Activated naive CD4-positive, alpha-beta T cell treated with anti-CD3 and anti-CD28 coated beads for 36 hours (primary cell): ENCODE measurements at places on chromosomes 16 and 17. TPM values are rescaled to one million over a fixed set of nuclear protein-coding genes. Genes with fewer than 3 reads are reported as not detected.

The UNC13D gene
- 98.5 TPM for total RNA-seq

The WNK4 gene
- total RNA-seq, result 0.17 TPM

The SERPINF2 gene
- total RNA-seq, result not detected

- DNase-seq, result no peak
These were observed 6.4 kb downstream of the PHKB start for GRCh38 chr16:47467501-47467900.

The CCL2 gene
- total RNA-seq, result not detected

The ADCY7 gene
- total RNA-seq, result 89.6 TPM

The NPIPA8 gene
- total RNA-seq, result not detected

The KRTAP1-1 gene
- not detected for total RNA-seq

The CEP112 gene
- total RNA-seq, result 0.95 TPM

GRCh38 chr16:55913716-55914115 is 38.5 kb upstream of the CES5A start:
- DNase-seq, result no peak

DNA sequence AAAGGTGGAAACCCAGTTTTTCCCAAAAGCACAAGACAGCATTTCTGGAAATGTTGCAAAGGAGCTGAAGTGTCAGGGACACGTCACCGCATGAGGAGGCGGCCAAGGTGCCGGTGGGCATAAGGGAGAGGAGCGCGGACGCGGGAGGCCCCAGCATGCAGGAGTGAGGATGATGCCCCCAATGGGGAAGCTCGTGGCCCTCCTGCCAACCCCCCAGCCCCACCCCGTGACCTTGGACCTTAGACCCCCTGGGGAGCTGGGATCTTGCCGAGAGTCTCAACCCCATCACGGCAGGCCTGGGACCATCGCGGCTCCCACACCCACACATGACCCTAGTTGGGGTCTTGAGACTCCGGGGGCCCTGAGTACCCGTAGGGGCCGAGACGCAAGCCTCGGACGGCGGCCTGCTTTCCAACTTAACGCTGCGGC is 119.4 kb upstream of the METRNL start:
- no peak for DNase-seq

DNA sequence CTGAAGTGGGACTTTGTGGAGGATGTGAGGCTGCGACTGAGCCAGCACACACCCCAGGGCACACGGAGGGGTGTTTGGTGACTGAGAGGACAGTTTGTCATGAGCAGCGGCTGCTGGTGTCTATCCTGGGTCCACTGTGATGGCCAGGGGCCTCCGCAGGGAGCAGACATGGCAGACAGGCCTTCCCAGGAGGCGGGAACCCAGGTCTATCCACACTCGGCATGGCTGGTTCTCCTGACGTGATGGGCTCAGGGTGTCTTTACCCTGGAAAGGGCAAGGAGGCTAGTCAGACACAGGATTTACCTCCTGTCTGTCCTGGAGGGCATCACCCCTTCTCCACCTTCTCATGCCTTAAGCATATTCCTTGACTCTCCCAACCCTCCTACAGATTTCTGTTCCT is 671 bp upstream of the CD300C start:
- no peak for DNase-seq

The ADORA2B gene
- total RNA-seq, result 0.12 TPM

The NUTF2 gene
- total RNA-seq, result 171 TPM

GRCh38 chr17:48412841-48413240 is 17.2 kb downstream of the SKAP1 start:
- no peak for DNase-seq

The TUBG2 gene
- total RNA-seq, result 9.9 TPM

DNA sequence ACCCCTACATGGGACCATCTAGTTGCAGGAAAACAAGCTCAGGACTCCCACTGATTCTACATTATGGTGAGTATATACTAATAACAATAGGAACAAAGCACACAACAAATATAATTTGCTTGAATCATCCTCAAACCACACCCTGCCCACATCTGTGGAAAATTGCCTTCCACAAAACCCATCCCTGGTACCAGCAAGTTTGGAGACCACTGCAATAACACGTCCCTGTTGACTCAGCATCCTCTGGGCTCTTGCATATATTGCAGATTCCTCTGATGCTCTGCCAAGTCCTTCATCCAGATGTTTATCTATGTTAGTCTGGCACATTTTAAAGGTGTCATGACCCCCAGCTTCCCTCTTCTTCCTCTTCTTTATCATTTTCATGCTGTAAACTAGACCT is 138.4 kb downstream of the PCTP start:
- DNase-seq, result no peak

- DNase-seq, result no peak
These were observed 52.5 kb downstream of the ARHGAP27 start for GRCh38 chr17:45380046-45380765.

The ACACA gene
- 52.6 TPM for total RNA-seq

GRCh38 chr17:80829166-80829813 is 162.4 kb upstream of the CHMP6 start:
- DNase-seq, result no peak

The SLFN14 gene
- total RNA-seq, result not detected

The SUPT4H1 gene
- total RNA-seq, result 76.9 TPM

DNA sequence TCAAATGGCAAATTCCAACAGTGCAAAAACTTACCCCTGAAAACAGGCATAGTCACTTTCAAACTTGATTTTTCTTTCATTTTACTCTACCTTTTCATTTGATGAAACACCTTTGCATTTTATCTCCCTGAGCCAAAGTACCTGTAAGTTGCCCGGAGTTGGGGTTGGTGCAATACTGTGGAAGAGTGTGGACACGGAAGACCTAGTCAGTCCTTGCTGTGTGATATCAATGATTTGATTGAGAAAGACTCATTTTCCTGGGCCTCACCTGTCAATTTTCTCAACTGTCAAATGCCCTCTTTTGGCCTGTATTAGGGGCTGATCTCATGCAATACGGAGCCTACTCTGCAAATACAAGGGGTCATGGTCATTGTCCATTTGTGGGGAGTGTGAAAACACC is 22.6 kb downstream of the PITPNC1 start:
- DNase-seq, result no peak

DNA sequence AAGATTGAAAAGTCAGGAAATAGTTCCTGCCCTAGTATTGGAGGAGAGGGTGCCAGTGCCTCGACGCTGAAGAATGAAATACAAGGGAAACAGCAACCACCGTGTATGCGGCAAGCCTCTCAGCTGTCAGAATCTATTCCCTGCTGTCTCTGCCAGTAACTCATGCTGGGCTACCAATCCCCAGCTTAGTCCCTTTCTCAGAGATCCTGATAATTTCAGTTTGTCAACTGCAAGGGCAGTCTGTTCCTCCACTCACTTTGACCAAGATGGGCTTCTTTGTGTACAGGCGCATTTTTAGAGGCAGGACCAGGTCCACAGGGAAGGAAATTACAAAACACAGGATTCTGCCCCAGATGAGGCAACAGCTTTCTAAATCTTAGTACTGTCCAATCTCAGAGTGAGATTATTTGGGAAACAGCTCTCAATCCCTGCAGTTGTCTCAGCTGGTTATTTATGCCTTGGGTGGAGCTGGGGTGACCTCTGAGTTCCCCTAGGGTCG is 1.3 kb downstream of the NQO1 start:
- DNase-seq, result no peak

DNA sequence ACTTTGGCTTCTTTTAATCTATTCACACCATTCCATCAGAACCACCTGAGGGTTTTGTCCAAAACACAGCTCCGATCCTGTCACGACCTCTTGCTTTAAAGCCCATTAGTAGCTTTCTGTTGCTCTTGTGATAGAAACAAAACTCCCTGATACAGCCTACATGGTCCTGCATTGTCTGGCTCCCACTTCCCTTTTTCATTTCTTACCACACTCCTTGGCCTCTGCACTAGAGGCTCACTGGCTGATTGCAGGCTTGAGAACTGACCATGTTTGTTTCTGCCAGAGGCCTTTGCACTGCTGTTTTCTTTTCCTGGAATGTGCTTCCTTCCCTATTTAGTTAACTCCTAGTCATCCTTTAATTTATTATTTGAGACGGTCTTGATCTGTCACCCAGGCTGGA is 23.7 kb downstream of the IST1 start:
- no peak for DNase-seq

The WNT9B gene
- total RNA-seq, result not detected

DNA sequence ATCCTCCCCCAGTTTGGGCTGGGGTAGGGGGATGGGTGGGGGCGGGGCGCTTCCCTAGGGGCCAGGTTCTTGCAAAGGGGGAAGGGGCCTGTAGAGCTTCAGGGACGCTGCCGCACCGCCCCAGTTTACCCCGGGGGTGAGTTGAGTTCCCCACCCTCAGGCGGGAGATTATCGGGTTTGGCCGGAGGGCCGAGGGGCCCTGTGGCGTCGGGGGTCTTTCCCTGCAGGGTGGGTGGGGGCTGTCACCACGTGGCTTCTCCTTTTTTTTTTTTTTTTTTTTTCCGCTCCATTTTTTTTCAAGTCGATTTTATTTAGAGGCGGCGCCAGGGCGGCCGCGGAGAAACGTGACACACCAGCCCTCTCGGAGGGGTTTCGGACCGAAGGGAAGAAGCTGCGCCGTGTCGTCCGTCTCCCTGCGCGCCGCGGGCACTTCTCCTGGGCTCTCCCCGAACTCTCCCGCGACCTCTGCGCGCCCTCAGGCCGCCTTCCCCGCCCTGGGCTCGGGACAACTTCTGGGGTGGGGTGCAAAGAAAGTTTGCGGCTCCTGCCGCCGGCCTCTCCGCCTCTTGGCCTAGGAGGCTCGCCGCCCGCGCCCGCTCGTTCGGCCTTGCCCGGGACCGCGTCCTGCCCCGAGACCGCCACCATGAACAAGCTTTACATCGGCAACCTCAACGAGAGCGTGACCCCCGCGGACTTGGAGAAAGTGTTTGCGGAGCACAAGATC is at the start of gene IGF2BP1:
TSS of gene IGF2BP1 (plus strand) at position 283 of the 724 bp plus-strand sequence. CDS start at position 644, 361 bp downstream.
- DNase-seq, result peak; percentile 29

DNA sequence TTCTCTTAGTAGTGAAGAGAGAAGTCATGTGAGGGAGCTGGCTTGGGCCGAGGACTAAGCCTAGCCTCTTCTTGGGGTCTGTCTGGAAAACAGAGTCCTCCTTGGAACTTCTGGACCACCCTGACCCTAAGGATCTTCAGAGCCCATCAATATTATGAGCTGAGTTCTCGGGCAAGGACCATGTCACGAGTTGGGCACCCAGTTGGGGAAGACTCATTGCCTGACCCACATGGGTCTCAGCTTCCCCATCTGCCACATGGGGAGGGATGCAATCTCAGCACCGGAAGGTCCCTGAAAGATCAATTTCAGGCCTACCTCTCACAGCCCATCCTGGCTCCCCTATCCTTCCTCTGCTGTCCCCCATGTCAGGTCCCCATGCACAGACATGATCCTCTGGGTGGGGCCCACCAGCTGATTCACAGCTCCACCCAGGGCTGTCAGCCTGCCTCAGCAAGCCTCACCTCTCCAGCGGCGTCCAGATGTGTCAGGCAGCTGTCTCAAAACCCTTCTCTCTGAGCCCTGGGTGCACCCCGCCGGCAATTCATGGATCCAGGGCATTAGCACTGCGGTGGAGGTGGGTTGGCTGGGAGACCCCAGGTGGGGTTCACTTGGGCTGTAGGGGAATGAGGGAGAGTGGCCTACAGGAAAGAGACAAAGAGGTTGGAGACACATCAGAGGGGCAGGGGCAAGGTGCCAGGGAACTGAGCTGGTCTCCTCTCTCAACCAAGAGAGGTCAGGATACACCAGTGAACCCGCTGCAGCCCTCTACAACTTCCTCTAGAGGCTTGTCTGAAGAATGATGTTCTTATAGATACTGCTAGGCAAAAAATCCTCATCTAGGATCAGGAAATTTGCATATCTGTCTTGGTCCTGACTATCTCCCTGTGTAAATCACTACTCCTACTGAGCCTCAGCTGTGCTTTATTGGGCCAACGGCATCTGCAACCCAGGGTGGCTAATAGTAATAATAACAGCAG is 1.8 kb downstream of the NLRP1 start:
- peak; percentile 19 for DNase-seq

GRCh38 chr16:57178196-57178595 is 7.6 kb downstream of the PSME3IP1 start:
- DNase-seq, result no peak

DNA sequence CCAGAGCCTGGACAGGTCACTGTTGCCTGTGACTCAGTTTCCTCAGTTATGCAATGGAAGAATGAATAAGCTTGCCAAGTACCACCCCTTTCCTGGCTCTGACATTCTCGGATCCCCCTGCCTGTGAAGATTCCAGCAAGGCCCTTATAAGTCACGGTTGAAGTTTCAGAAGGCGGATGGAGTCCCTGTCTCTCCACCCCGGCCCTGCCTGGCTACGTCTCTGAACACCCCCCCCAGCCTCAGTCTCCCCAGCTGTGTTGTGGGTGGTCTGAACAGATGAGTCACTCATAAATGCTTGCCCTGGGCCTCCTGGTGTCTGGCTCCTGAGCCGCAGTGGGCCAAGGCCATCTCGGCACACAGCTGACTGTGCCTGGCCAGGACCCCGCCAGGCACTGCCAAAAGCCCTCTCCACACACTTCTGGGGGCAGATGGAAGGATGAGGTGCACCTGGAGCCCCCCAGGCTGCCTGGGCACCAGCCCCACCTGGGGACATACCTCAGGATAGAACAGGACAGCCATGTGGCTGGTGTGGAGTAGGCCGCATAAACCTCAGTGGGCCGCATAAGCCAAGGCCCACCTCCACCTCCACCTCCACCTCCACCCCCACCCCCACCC is 15.4 kb downstream of the VASN start:
- no peak for DNase-seq

- DNase-seq, result no peak
These were observed 991 bp downstream of the GPRC5C start for GRCh38 chr17:74432766-74433391.

The EME1 gene
- 68.9 TPM for total RNA-seq

DNA sequence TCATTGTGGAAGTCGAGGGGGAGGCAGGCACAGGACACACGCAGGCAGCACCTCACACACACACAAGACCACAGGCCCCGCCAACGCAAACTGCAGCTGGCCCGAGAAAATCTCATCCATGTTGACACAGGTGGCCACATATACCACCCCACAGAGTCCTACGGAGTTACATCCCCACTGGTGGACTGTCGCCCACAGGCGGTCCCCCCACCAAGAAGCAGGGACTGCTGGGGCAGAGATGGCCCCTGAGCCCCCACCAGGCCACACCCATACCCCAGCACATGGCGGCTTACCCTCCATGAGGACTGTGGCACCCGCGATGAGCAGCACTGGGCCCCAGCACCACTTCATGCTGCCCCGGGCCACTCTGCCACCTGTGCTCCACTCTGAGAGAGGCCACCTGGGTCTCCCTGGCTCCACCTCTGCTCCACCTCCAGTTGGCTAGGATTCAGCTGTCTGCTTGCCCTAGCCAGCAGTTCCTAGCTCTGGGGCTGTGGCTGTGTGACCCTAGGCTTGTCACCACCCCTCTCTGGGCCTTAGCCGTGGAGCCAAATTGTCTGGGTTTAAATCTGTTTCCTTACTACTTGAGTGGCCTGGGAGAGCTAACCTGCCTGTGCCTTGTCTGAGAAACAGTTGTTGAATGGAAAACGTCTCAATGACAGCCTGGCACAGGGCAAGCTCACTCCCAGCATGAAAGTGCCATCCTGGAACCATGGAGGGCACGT is at the start of gene PRSS53:
TSS of gene PRSS53 (minus strand) at position 485 of the 725 bp plus-strand sequence. CDS start at position 351, 134 bp downstream.
- no peak for DNase-seq

DNA sequence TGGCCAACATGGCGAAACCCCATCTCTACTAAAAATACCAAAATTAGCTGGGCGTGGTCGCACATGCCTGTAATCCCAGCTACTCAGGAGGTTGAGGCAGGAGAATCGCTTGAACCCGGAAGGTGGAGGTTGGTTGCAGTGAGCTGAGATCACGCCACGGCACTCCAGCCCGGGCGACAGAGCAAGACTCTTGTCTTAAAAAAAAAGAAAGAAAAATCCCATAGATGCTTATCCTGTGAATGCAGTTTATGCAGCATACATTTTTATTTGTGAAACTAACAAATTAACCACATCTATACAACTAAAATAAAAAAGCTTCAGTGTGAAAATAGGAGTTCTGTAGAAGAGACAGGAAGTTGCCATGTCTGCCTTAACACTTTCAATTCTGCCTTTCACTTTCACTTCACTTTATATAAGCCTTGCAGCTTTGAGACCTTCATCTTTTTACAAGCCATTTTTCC is 7.1 kb downstream of the IGSF6 start:
- DNase-seq, result peak; percentile 55
